ENCODE measurements at places on chromosomes 1 and 21. TPM values are rescaled to one million over a fixed set of nuclear protein-coding genes. Genes with fewer than 3 reads are reported as not detected.

Gene INSRR
- total RNA-seq: not detected

Gene FAM72C
- total RNA-seq: 5.9 TPM

Gene KIF2C
- total RNA-seq: 16.5 TPM

Gene CHI3L2
- total RNA-seq: not detected

Gene CDCA8
- total RNA-seq: 34.4 TPM

Gene MCOLN2
- 2.0 TPM for total RNA-seq

Gene LCE1E
- total RNA-seq: 0.91 TPM

Measured in hair follicular keratinocyte (primary cell).